ENCODE measurements at places on chromosomes 16 and 17.
A peak's percentile ranks its signal among the peaks of the same experiment; 100 is the strongest.

DNA sequence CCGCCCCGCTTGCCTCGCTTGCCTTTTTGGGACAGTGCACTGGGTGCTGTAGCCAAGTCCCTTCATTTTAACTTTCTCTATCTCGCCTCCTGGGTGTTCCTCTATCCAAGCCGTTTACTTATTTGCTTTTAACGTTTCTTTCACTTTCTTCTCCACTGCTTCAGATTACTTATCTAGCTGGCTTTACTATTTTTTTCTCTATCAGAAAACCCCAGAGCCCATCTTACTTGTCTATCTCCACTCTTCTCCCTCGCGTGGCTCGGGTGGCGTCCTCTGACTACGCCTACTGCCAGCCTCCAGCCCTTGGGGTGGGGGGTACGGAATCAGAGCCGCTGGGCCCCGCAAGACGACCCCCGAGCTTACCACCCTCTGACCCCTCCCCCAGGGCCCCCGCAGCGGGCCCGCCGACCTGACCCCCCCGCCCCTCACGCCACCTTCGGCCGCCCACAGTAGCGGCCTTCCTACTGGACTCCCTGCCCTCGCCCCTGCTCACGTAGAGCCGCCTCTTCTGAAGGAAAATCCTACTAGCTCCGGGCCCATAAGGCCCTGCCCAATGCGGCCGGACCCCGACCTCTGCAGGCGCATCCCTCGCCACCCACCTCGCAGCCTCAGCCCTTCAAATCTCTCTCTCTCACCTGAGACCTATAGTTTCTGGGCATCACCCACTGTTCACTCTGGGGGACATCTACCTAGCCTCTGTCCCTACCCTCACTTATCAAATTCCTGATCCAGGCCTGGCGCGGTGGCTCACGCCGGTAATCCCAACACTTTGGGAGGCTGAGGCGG lies 1.0 kb upstream of the SLC12A4 start:
- no peak for DNase-seq

DNA sequence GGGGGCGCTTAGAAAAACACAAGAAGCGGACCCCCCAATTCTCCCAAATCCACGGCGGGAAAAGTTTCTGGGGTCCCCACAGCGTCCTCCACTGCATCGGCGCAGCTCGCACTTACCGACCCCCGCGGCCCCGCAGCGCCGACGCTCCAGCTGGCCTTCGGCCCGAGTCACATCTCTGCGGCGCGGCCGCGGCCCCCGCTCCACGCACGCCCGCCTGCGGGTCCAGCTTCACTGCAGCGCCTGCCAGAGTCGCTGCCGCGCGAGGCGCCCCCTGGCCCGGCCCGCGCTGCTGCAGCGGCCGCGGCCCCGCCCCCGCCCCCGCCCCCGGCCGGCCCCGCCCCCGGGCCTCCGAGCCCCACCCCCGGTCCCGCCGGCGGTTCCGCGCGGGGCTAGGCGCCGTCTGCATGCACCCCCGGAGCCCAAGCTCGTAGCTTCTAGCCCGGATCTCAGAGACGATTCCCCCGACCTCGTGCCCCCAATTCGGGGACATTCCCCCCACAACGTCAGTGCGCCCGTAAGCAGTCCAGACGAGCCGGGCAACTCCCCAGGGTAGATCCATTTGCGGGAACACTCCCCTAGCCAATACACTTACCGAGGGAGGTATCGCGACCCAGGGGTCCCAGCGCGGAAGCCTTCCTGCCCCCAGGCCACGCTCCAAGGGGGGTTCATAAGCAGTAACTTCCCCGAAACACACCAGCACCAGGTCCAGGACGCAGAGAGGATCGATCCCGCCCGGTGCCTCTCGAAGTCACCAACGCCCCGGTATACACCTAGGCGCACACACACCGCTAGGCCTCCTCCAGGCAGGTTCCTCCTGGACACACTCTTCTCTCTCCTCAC lies at the start of gene GPRC5B:
TSS of gene GPRC5B (minus strand) at position 238 of the 840 bp plus-strand sequence. CDS start 12,003 bp downstream, outside the sequence.
- peak; percentile 23 for DNase-seq

DNA sequence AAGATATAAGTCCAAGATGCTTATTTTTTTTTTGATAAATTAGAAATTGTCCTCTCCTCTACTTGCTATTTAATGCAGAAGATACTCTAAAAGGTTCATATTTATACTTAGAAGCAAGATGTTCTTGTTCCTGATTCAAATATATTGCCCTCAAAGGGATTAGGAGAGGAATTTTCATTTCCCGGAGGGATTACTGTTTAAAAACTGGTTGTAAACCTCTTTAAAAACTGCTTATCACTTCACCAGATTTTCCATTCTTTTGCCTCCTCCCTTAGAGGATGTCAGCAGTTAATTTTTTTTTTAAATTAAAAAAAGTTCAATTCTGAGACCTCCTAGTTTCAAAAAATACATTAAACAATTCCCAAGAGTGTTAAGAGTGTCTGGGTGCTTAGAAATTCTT lies 2.8 kb downstream of the TENT4B start:
- no peak for DNase-seq

- DNase-seq = no peak
These were observed 1480.2 kb upstream of the GOT2 start for GRCh38 chr16:60214311-60214710.

Measured in CD4-positive, alpha-beta T cell treated with Interferon gamma for 1 hour (primary cell).